ENCODE measurements at places on chromosomes 2 and 18. TPM values are rescaled to one million over a fixed set of nuclear protein-coding genes. Genes with fewer than 3 reads are reported as not detected.

DNA sequence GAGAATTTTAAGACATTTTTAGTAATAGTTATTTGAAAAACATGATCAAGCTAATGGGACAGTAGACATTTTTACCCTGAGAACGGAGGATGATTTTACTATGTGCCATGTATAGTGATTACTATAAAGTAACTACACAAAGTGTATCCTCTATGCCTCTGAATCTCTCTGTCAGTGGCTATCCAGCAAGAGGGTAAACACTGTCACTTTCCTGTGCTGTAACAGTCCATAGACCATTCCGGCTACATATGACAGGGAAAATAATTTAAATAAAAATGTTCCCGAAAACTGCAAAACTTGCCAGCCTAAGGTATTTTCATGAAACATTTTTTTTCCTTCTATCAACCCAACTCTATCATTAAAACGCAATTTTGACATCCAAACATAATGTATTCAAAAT, 1632.2 kb upstream of the ACVR2A start:
- DNase-seq: no peak

- DNase-seq: no peak
These were observed 27.2 kb downstream of the FAHD2B start for GRCh38 chr2:97067279-97068004.

DNA sequence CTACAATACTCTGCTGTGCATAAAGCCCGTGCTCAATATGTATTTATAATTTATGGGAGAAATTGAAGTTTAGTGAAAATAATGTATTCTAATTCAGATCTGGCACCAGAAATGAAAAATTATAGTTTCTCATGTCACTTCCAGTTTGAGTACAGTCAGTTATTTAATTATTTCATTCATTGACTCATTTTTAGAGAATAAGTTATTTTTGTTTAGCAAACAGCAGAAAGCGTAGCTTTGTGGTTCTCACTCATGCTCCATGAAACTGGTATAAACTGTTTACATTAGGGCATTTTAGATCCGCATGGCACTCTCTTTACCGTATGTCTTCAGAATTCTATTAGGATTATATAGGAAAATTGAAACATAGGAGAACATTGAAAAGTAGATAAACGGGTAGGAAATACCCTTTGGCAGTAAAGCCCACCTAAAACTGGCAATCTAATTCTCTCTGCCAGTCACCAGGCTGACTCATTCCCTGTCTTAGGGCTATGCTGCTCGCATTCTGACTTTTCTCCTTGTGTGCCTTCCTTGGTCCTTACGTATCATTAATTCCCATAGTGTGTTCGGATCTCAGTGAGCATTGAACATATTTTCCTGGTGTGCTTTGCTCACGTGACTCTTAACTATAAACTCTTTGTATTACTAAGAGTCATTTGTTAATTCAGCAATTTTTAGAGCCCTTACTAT, 106.0 kb downstream of the ZNF236 start:
- no peak for DNase-seq

- DNase-seq: no peak
These were observed 274.6 kb downstream of the EIPR1 start for GRCh38 chr2:3102922-3103569.

GRCh38 chr2:224520064-224520463, 65.1 kb downstream of the CUL3 start:
- DNase-seq: peak; percentile 17

GRCh38 chr2:173991856-173992588, 26.8 kb upstream of the SP3 start:
- DNase-seq: no peak

DNA sequence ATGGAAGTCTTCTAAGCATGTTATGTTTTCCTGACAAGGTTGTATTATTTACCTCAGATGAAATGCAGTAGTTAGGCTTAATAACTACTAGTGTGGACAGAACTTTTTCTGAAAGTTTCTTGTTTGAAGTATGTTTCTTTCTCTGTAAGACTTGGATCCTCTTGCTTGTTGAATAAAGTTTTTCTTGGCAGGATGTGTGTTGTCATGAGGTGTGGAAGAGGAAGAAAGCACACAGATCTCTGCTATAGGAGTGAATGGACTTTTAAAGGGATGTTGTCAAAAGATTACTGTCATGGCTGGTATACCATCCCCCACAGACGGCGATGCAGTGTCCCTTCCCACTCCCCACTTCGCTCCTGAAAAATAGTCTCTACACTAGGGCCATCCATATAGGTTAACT, 2.6 kb downstream of the CAB39 start:
- DNase-seq: no peak

- no peak for DNase-seq
These were observed 39.5 kb upstream of the FHL2 start for GRCh38 chr2:105438104-105438929.

DNA sequence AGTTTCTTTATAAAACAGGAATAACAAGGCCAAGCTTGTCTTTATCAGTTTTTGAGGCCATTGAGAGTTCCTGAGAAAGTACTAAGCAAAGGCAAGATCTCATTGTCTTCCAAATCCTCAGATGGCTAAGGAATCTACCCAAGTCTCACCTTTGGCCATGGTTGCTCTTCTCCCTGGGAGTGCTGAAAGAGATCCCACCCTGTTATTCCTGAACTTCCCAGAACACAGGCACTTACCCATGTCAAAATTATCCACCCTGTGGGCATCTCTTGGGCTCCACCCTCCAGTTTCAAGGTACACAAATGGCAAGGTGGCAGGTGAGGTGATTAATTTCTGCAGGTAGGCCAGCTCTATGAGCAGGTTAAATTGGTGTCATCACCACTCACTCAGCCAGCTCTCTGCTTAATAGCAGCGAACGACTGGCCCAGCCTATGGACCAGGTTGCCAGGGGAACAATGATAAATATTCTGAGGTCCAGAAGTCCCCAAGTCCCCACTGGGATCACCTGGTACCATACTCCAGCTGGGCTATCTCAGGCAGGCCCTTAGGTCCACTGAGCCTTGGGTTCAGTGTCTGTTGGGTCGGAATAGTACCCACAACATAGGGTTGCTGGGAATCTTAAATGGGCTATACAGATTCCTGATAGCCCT, 2.3 kb upstream of the SPRED2 start:
- no peak for DNase-seq

DNA sequence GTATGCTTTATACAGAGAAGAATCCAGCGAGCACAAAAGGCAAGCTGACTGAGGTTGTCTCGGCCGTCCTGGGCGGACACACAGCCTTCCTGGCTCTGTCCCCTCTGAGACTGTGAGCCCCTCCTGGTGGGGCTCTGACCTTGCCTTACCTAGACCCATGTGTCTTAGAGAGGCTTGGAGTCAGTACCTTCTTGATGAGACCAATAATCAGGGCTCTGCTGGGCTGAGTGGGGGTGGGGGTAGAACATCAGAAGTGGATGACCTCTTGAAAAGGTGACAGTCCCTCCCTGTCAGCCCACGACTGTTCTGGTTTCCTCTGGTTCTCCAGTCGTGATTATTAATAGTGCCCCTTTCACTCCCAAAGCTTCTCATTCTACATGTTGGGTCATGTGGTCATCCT, 31.2 kb downstream of the TWIST2 start:
- DNase-seq: no peak

DNA sequence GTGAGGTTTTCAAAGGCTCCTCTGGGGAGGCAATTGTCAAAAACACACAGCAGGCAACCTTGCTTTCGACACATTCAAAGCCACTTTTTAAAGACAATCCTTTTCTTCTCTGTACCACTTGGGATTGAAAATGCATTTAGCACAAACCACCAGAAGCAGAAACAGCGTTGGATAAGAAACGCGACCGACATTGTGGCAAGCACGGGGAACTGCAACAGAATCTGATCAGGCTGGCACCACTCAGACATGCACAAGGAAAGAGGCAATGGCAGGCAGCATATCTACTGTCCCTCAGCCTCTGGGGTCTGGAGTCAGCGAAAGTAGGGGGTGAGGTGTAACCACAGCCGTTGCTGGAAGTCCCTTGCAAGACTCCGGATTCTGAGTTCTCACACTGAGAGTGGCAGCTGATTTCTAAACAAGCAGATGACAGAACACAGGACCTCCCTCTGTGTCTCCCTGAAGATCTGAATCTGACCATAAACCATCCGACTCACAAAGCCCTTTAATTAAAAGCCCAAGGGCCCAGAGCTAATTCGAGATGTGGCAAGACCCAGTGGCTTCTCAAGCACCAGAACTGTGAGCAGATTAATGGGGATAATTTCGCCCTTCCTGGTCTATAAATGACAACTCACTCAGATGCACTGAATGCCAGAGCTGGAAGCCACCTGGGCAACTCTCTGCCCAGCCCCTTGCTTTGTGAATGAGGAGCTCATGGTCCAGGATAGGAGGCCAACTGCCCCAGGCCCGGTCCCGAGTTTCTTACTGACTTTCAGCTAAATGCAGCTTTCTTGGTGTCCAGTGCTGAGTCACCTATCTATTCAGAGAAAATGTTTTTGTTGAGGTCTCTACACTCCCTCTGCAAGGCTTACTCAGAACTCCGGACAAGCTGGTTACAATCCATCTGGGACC, 29.6 kb downstream of the CYRIA start:
- DNase-seq: no peak

- DNase-seq: peak; percentile 92
These were observed 540 bp upstream of the RAB10 start for GRCh38 chr2:26033270-26033817.

- DNase-seq: no peak
These were observed 19.9 kb downstream of the MBOAT2 start for GRCh38 chr2:8983571-8983970.

DNA sequence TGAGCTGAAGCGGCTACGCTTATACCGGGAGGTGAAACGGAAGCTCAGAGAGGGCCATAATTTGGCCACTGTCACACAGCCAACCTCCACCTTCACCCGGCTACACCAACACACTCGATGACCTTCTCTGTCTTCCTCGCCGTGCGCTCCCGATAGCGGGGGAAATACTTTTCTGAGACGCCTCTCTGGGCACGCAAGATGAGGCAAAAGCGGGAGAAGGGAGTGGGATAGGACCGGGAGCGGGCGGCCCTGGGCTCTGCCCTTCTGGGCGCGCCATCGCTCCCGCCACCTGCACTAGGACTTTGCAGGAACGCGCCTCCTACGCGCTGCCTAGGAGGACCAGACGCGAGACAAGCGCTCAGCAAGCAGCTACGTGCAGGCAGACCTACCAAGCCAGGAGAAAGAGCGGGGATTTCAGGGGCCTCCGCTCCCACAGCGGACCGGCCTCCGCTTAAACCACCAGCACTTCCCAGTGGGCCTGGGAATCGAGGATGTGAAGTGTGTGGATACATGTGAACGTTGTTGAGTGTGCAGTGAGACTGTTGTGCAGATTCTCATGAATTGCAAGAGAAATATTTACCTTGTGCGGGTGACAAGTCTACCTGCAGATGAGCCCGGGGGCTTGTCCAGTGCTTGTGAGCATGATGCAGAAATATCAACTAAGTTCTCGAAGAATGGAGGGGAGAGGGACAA, 11.4 kb downstream of the SIX3 start:
- no peak for DNase-seq

DNA sequence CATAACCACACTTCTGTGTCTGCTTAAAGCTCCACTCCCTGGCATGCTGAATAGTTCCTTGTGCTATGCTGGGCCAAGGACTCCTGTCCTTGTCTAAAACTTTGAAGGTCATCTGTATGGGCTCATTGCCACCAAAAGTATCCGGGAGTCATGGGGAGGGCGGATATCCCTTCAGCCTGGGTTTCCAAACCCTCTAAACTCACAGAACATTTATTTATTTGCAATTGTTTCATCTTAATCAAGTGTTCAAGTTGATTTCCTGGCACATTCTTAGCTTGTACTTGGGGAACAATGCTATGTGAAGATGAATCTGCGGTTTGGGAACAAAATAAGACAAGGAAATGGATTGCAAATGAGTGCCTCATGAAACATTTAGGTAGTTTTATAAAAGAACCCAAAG, 1.8 kb downstream of the NOSTRIN start:
- DNase-seq: no peak

DNA sequence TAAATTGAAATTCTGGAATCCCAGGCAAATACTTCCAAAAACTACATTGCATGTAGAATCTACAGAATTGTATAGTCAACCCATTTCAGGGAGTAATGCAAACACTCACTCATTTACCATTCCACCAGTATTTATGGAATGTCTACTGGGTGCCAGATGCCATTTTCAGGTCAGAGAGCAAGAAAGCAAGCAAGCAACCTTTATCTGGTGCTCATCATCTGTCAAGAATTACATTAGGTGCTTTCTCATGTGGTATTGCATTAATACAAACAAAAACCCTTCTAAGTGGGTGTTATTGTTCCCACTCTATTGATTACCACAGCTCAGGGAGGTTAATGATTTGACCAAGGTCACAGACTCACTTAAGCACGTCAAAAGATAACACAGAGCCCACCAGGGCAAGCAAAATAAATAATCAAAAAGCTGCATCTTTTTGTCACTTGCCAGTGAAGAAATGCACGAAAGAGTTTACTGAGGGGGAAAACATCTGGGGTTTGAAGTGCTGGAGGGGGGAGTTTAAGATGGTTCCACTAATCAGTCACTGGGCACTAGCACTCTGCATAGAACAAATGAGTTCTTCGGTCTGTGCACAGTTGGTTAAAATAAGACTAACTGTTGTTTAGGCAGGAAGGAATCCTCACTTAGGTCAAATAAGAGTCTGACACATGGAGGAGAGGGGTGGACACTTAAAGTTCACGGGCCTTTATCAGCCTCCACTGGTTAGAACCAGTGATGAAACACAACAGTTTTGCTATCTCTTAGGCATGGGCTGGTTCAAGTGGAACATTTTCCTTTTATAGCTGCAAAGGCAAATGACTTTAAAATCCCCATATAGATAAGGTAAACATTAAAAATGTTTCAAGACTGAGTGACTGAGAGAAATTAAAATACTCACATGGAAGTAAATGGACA, 208.8 kb downstream of the CDH2 start:
- peak; percentile 2 for DNase-seq

- DNase-seq: no peak
These were observed 223.2 kb downstream of the ALK start for GRCh38 chr2:29698216-29698615.

- DNase-seq: no peak
These were observed 105.3 kb upstream of the PGAP1 start for GRCh38 chr2:197031803-197032202.

GRCh38 chr2:27754138-27754588, 17.4 kb upstream of the MRPL33 start:
- peak; percentile 85 for DNase-seq

DNA sequence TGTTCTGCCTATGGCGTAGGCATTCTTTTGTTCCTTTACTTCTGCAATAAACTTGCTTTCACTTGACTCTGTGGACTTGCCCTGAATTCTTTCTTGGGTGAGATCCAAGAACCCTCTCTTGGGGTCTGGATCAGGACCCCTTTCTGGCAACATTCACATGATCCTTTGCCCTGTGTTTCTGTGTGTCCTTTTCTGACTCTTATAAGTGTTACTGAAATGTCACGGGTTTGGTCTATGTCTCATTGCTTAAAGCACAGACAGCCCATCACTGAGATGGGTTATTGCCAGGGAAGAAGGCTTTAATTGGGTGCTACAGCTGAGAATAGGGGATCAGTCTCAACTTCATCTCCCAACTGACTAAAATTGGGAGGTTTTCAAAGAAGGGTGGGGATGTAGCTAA, 110.9 kb upstream of the XPO1 start:
- no peak for DNase-seq

The PROC gene
- polyA plus RNA-seq: 7.7 TPM

The FAM228A gene
- not detected for polyA plus RNA-seq

The LOXL3 gene
- 0.27 TPM for polyA plus RNA-seq

The PARD3B gene
- 1.2 TPM for polyA plus RNA-seq

The POTEJ gene
- polyA plus RNA-seq: 0.07 TPM

The B3GNT7 gene
- 0.71 TPM for polyA plus RNA-seq

The CD8A gene
- polyA plus RNA-seq: 0.22 TPM

The GKN2 gene
- 3.3 TPM for polyA plus RNA-seq

The TLX2 gene
- polyA plus RNA-seq: 0.58 TPM
